ENCODE measurements at places on chromosomes 5 and 9.

- DNase-seq = no peak
These were observed 219.0 kb upstream of the CDH12 start for GRCh38 chr5:23072179-23072578.

GRCh38 chr9:129381481-129381957 is 203.5 kb upstream of the IER5L start:
- no peak for DNase-seq

DNA sequence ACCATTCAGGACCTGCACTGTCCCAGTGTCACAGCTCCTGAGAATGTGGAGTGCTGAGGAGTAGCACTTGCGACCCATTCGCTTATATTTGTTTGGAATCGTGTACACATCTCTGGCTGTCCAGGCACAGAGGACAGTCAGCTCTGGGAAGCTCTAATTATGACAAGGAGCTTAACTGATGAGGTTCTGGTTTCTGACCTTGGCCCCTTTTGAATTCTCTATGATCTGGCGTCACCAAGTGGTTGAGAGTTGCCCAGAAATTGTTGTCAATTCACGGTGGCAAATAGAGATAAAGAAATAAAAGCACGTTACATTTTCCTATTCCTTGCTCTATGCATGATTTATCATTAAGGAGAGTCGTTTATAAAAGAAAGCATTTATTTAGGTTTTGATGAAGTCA is 34.9 kb upstream of the LECT2 start:
- DNase-seq = no peak

- no peak for DNase-seq
These were observed 196.2 kb downstream of the DTWD2 start for GRCh38 chr5:118791926-118792734.

- no peak for DNase-seq
These were observed 119.4 kb downstream of the TLR4 start for GRCh38 chr9:117823576-117823975.

GRCh38 chr9:126531591-126531990 is 82.1 kb upstream of the LMX1B start:
- no peak for DNase-seq

DNA sequence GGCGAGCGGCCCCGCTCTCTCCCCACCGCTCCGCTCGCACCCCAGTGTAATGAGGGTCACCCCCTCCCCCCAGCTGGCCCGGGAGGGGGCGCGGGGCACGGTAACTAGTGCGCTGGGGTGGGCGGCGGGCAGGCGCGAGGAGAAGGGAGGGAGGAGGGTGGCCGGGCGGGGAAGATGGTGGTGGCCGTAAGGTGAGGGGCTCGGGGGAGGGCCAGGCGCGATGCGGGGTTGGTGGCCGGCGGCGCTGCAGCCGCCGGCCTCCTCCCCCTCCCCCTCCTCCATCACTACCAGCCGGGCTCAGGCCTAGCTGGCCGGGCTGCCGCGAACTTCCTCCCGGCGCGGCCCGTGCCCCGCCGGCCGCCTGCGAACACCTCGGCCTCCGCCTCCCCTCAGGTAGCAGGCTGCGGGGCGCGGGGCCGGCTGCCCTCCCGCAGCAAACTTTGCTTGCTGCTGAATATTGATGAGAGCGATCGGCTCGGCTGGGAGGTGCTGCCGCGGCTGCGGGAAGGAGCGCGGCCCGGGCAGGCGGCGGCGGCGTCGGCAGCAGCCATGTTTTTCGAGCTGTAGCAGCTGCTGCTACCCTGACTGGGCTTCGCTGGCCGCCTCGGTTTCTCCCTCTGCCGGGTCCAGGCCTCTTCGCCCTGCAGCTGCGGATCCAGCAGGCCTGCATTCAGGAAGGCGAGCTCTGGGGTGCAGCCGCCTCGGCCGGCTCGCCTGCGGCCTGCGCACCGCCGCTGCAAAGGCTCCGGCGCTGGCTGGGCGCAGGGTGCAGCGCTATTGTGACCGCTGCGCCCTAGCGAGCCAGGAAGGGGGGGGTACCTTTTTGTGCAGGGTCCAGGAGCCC is 502 bp downstream of the NSD1 start:
- peak; percentile 41 for DNase-seq

DNA sequence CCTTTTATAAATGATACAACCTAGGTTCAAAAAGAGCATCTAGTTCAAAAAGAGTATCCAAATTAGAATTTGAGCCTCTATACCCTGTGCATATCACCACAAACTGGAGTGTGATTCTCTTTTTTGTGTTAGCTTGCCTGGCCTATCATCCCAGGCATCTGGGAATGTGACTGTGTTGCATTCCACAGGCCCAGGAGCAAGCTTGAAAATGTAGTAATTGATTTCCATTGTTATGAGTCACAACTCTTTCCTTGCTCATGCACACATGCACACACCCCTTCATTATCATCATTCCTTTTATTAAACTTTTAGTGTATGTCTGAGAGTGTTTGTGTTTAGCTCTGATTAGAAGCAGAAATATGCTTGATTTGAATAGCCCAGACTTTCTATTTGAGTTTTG is 75.2 kb downstream of the FCHO2 start:
- DNase-seq = no peak

DNA sequence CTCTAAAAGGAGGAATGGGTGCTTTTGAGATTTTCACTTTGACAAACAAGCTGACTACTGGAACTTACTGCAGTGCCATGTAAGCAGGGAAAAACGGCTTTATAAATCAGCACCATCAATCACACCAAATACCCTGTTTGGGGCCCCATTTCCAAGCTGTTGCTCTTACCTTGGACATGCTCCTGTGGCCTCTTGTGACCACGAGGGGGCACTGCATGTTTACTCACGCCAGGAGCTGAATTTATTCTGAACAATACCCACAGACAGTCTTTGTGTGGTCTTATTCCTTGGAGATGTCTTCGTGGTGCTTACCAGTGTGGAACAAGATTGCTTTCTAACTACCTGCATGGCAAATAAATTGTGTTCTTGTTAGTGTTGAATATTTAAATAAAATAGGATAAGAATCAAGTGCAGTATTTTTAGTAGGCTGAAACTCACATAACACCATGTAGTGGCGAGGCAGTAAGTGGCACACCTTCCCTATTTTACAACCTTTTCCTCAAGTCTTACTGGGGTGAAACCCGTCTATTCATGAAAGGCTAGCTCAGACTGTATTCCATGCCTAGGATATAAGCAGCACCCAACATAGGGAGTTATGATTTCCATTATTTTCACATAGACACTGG is 155.5 kb upstream of the NMUR2 start:
- no peak for DNase-seq

GRCh38 chr9:122202111-122202510 is 26.6 kb downstream of the LHX6 start:
- no peak for DNase-seq

DNA sequence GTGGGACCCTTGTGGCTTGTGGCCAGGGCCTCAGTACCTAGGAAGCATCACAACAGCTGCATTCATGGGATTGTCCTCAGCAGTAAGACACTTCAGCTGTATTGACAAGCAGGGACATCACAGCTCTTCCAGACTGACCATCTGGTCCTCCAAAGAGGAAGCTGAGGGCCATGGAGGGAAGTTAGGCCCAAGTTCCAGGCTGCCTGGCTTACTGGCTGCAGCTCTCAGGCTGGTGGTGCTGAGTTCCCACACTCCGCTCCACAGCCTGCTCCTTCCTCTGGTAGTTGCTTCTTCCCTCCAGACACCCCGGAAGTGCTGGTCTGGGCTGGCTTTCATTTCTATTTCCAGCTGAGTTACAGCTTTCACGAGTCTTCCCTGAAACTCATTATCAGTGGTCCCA is 5.7 kb upstream of the STING1 start:
- DNase-seq = no peak

DNA sequence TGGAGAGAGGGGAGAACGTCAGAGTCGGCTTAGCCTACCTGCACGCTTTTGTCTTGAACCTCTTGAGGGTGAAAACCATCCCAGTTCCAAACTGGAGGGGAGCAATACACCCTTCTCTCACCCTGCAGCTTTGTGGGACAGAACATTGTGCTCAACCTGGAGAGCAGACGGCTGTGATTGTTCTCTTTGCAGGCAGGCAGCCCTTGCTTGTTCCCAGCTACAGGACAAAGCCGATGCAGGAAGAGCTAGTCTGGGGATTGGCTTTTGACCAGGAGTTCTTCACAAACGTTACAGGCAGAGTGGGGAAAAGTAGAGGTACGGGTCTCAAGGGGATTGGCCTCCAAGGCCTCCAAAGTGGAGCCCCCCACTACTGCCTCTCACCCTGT is 33.9 kb upstream of the ARHGAP26 start:
- DNase-seq = no peak

GRCh38 chr9:108239696-108240321 is 616.0 kb downstream of the ACTL7B start:
- no peak for DNase-seq

DNA sequence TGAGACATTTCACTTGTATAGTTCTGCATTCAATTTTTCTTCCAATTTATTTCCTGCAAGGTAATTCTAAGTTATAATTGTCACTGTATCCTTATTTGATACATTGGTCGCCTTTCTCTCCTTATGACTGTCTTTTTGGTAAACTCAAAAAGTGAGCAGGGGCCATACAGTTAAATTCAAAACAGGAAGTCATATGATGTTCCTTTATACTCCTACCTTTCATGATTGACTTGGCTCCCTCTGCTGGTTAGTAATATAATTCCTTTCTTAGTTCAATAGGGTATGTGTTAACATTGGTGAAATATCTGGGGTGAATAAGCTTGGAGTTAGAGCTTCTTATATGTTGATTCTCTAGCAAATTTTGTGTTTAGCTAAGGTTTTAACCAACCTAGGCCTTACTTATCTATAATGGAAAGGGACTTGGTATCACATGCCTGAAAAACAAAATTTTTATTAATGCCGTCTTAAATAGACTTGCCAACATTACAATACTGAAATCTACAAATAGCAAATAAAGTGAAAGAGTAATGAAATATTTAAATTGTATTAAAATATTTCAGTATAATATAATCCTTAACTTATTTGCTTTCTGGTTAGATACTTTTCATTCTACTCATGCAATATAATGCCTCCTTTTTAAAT is 6.0 kb upstream of the NIPBL start:
- DNase-seq = no peak

GRCh38 chr9:71725590-71726338 is 42.5 kb downstream of the CEMIP2 start:
- DNase-seq = no peak

- peak; percentile 20 for DNase-seq
These were observed 9.9 kb downstream of the PTCH1 start for GRCh38 chr9:95506678-95507463.

DNA sequence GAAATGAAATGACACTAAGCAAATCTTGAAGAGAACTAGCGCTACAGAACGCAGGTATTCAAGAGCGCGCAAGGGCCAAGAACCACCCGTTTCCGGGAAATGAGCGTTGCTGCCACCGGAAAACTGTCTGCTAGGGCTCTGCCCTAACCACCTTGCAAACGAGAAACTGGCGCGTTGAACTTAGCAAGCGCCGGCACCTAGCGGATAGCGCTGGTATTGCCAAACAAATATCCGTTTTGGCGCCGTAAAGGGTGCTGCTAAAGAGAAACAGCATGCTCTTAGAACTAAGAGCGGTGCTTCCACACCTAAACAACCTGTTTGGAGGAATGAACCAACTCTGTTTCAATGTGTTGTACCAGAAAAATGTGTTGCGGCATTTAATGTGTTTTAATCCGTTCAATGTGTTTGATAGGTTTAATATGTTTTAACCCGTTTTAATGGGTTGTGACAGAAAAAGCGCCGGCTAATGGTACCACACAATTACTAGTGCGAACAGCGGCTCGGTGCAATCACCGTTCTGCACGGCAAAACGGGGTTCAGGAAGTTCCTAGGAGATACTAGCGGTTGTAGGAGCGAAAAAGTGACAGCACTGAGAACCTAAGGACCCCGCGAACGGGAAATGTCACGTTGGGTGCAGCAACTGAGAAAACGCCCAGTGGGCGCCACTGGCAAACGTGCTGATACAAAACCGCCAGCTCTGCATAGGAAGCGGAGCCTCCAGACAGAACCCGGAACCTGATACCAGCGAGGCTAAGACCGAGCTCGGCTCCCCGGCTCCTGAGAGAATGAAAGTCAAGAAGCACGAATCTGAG is at the start of gene ANXA2R:
TSS of gene ANXA2R (minus strand) at position 33 of the 812 bp plus-strand sequence. CDS start 273 bp downstream, outside the sequence.
- peak; percentile 86 for DNase-seq

- DNase-seq = no peak
These were observed 25.9 kb upstream of the ALDH1A1 start for GRCh38 chr9:72978744-72979143.

DNA sequence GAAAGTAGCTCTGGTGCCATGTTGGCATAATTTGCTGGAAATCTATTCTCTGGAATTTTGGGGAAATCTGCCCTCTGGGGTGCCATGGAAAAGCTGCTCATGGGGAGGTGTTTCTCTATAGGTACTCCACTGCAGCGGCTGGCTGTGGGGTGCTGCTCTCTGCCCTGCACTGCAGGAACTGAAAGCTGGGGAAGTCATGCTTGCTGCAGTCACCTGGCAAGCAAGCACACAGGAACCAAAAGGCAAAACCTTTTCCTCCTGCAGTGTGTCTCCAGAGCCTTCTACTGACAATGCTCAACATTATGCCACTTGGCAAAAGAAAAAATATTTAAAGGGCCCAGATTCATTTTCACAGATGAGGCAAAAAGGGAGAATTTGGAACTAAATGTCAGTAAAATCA is 25.8 kb upstream of the CARNMT1 start:
- DNase-seq = no peak

- DNase-seq = no peak
These were observed 10.7 kb downstream of the ABO start for GRCh38 chr9:133264235-133264764.

GRCh38 chr9:72951520-72952380 is 1.1 kb downstream of the ALDH1A1 start:
- no peak for DNase-seq

GRCh38 chr5:165626161-165626560 is 2120.7 kb downstream of the MAT2B start:
- no peak for DNase-seq

- no peak for DNase-seq
These were observed 89.6 kb downstream of the TRIM36 start for GRCh38 chr5:115079924-115080623.

DNA sequence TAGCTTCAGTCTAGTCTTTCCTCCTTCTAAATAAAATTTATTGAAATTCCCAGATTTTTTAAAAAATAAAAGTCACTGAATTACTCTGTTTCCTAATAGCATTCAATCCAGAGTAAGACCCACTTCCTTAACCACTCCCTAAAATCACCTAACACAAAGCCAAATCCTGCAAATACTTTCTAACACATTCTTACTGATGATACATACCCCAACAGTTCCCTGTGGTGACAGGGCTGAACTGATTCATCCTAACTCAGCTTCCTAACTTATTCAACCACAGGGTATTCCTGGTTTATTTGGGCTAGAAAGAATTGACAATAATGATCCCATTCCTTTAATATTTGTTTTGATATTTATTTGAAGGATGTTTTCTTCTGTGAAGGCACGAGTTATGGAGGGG is 40.7 kb upstream of the ZNF300 start:
- DNase-seq = no peak

GRCh38 chr9:128439273-128439672 is 16.5 kb upstream of the ODF2 start:
- no peak for DNase-seq

DNA sequence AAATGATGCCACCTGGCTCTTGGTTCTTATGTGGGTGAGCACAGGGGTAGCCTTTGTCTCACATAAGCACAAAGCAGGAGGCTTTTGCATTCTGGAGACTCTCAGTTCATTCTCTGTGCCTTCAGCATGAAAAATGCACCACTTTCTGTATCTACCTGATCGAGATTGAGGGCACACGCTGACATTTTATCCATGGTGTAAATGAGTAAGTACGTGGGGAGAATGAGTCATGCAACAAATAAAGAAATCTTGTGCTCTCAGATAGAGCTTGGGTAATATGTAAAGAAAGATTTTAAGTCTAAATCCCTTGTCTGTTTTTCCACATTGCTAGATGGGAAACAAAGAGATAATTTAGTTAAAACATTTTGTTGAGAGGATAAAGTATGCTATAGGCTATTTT is 607.2 kb upstream of the WWC1 start:
- DNase-seq = no peak

Data from stimulated activated CD4-positive, alpha-beta T cell treated with anti-CD3 and anti-CD28 coated beads, Interleukin-15, amount 100 ng/mL, for 1 hour (primary cell).